ENCODE measurements at places on chromosomes 4 and X.

DNA sequence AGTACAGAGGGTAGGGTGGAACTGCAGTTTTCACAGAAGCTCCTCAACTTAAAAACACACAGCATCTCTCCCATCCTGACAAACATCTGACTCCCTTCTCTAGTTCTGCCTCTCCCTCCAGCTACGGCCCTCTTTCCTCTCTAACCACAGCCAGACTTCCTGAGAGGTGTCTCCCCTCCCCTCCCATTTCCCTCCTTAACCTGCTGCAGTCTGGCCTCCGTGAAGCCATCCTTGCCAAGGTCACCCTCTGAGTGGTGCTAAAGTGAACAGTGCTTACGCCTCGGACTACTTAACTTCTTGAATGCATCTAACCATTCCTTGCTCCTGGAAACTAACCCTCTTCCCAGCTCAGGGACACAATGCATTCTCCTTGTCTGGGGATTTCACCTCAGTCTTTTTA is 53.3 kb downstream of the RTL5 start:
- no peak for DNase-seq

DNA sequence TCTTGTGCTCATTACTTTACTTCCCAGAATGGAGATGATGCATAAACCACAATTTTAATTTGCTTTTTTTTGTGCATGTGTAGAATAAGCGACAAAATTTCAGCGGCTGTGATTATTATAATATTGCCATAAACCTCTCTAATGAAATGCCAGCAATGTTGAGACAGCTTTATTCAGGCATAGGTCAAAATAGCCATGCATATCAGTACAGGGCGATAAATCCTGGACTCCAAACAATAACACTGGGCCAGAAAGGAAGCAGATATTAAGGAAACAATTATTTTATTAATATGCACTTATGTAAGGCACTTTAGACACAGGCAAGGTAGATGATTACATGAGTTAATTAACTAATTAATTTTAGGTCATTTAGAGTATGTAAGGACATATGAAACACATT is 47.1 kb downstream of the ARHGEF38 start:
- DNase-seq = no peak

DNA sequence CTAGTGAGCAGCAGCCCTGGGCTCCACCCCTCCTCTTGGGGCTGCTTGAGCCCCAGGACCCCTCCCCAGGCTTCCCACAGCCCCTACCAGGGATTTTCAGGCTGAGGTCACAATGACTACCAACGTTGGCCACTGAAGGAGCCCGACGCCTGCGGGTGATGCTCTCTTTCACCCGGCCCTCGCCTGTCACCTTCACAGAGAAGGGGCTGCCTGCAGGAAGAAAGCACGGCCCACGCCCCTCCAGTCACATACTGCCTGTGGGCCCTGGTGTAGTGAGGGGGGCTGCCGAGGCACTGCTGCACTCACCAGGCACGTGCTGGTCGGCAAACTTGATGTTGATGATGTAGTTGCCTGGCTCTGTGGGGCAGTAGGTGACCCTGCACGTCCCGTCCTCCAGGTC is 22.0 kb downstream of the FLNA start:
- DNase-seq = no peak

DNA sequence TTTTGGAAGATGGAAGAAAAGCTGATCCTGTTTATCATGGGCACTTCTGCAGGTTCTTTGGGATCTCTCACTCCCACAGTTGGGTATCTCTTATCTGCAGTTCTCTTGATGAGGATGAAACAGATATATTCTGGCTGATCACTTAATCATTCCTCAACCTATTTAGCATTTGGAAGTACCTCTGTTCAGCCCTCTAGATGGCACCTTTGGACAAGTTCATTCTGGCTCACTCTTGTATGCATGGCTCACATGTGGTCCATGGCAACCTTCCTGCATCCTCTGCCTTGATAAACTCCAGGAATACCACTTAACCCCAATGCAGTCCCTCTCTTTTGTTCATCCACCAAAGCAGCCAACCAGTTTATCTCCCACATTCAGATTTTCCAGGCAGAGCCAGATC is 74.2 kb downstream of the SMARCA5 start:
- DNase-seq = no peak

DNA sequence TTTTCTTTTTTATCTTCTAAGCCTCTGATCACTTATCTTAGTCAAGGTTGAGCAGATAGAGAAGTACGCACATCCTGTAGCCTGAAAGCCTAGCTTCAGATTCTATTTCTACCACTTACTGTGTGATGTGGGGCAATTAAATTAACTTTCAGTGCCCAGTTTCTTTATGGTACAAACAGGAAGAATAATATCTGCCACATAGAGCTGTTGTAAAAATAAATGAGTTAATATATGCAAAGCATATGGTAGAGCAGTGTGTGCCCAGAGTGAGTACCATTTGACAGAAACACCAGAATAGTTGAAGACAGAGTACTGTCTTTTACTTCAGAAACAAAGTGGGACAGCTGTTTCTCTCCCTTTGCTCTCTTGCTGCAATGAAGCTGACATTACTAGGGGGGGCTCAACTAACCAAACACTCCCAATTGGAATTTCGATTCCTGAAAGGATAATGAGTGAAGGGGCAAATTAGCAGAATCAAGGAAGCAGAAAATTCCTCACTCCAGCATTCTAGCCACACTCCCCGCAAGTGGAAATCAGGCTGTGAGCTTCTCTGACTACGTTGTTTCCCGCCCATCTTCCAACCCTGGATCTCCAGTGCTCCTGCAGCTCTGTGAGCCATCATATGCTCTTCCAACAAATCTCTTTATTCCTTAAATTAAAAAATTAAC is 80.4 kb downstream of the MAPK10 start:
- DNase-seq = no peak

DNA sequence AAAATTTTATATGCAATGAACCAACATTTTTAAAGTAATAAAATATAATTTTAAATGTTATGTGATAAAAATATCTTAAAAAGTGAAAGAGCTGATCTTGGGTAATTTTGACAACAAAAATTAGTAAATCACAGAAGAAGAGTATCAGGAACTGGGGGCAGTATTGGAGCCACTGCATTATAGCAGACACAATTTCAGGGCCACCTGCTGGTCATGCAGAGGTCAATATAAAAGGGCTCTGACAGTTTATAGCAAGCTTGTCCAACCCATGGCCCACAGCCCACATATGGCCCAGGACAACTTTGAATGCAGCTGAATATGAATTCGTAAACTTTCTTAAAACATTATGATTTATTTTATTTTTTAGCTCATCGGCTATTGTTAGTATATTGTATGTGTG is 13.0 kb upstream of the LEF1 start:
- DNase-seq = no peak

DNA sequence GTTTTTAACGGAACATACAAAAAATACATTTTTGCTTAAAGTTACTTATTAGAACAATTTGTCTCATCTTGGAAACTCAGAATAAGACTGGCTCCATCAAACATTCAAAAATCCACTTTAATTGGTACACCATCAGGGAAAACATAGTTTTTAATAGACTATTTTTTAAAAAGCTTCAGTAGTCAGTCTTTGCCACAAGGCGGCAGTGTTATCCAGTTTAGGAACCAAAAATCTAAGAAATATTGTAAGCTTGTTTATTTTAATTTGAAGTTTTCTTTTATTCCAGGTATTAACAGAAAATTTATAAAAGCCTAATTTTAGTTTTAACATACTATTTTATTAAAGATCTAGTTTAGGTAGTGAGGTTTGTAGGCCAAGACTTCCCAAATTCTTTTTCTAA is 107.7 kb downstream of the APOOL start:
- DNase-seq = no peak

DNA sequence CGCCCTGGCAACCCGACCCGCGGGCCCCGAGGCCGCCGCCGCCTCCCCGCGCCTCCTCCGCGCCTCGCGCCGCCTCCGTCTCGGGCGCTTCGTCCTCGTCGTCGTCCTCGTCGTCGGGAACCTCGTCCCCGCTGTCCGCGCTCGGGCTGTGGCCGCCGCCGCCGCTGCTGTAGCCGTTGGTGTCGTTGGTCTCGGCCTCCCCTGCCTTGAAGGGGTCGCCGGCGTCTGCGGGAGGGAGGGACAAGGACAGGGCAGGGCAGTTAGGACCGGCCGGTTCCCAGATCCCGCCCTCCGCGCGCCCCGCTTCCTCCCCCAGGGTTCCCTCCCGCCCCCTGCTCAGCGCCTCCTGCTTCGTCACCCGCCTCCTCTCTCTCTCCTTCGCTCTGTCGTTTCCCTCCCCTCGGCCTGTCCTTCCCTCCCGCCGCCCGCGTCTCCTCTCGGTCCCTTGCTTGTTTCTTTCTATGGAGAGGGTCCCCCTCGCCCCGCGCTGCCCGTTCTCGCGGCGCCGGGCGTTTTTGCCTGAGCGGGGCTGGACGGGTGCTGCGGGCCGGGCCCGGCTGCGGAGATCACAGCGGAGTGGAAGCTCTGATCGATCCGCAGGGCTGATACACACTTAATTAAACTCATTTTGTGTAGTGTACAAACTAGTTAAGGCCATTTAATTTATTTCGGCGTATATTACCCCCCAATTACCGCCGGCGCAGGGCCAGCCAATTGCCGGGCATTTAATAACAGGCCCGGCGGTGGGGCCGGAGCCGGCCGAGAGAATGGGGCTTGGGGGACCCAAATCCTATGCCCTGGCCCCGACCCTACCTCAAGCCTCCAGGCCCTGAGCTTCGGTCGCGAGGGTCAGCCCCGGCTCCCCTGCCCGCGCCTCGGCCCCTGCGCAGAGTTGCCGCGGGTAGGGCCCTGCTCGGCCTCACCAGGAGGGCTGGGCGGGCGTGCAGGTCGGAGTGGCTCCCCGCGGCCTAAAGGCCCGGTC is 2.4 kb downstream of the NKX1-1 start:
- no peak for DNase-seq

DNA sequence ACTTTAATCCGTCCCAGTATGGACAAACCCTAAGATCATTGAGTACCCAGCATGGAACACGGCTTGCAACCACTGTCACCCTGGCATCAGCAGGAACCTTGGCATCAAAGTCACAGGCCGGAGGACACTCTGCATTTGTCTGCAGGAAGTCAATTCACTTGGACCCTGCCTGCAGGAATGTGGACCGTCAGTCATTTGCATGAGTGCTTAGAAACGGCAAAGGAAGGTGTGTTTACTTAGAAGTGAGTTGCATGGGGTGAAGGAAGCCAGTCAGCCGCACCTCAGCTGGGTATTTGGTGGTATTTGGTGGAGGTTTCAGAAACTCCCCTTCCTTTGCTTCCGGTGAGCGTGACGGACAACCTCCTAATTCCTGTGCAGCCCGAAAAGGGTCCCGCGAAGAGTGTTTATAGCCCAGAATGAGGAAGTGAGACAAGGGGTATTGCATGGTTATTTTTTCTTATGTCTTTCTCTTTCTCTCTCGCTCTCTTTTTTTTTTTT is 15.5 kb downstream of the P2RY8 start:
- DNase-seq = no peak

DNA sequence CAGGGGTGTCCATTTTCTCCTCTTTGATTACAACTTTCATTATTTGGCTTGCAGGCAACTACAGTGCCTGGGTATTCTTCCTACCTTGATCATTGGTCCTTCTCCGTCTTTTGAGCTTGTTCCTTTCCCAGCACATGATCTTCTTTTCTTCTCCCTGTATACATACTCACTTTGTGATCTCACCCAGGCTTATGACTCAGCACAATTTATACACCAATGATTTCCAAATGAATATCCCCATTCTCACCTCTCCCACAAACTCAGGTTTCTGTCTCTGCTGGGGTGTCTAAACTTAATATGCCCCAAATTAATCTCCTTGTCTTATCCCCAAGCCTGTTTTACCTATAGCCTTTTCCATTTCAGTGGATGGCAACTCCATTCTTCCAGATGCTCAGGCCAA is 19.5 kb upstream of the C4orf54 start:
- DNase-seq = no peak

DNA sequence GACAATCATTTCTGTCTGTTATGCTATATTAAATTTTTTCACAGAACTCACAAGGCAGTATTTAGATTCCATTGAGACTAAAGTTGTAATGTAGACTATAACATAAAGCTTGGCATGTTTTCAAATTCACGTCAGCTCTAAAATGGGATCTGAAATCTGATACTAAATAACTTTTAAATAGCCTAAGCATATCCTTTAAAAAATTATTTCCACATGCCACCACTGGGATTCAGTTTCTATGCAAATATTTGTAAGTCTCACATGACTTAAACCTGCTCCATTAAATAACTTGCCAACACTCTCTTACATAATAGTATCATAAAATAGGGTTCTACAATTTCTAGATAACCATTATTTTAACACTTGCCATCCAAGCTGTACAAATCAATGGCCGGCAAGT is 32.4 kb downstream of the KLHL8 start:
- no peak for DNase-seq

DNA sequence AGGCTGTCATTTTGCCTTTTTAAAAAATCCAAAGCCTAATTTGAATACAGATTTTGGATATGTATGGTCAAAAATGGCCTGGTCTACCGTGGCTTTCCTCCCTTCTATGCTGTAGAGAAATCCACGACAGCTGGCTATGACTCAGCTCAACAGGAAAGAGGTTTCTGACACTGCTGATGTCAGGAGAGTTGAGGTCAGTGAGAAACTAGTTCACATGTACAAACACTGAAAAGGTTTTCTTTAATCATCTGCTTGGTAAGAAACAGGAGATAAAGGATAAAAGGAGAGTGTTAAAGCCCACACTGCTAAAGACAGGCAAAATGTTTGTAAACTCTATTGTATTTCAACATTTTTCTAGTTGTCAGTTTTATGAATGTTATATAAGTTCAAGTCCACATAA is 113.9 kb downstream of the NYX start:
- DNase-seq = peak; percentile 31

- DNase-seq = no peak
These were observed 52.8 kb downstream of the LRBA start for GRCh38 chr4:150962245-150962644.

DNA sequence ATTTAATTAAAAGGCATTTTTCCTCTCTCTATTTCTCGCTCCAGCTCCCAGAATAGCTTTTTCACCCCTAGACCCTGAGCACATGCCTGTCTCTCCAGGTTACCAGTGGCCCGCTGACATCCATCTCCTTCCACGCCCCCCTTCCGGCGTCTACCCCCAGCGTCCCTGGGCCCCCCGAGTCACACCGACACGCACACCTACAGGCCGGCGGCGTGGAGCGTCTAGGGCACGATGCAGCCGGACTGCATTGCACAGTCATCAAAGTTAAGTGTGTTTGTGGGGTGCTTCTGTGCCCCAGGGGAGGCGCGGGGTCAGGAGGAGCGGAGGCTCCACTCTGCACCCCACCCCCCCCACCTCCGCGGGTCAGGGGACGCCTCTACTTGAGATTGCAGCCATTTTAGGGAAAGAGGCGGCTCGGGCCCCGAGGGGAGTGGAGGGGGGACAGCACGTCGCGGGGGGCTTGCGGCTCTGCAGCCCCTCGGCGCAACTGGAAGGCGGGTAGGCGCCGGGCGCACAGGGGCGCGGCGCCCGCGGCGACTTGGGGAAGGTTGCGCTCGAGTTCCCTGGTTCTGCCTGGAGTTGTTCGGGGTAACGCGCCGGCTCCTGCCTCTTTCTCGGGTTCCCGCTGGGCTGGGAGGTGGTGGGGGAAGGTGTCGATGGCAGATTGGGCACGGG is 112.7 kb downstream of the DHX15 start:
- no peak for DNase-seq

DNA sequence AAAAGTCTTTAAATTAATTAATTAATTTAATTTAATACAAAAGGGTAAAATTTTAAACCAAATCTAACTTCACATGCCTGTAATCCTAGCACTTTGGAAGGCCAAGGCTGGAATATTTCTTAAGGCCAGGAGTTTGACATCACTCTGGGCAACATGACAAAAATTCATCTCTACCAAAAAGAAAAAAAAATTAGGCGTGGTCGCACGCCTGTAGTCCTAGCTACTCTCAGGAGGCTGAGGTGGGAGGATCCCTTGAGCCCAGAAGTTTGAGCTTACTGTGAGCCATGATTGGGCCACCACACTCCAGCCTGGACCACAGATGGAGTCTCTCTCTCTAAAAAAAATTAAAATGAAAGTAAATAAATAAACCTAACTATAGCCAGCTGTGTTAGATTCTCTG is 39.2 kb upstream of the ANTXR2 start:
- no peak for DNase-seq

Data from stimulated activated CD8-positive, alpha-beta memory T cell treated with anti-CD3 and anti-CD28 coated beads, Interleukin-7, amount 100 ng/mL, for 48 hours (primary cell).